Thoracic aorta (tissue), 2 donors: ENCODE measurements at places on chromosomes 7 and 10.

- DNase-seq, result no peak
These were observed 17.6 kb downstream of the NT5C3A start for GRCh38 chr7:33044986-33045385.

DNA sequence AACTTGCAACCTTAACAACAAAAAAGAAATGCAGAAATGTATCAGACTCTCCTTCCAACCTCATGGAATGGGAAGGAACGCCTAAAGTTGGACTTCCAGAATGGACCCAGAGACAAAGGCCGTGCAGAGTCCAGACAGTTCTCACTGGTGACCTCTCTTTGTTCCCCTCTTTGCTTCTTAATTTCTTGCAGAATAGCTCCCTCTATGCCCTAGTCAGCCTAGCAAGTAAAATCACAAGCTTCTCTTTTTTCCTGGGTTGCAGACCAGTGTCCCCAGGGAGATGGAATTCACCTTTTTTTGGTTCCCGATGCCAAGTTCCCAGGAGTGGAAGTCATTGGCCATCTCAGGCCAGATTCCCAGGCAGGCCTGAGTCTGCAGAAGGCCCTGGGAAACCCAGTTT lies 278.0 kb downstream of the CCSER2 start:
- no peak for DNase-seq

GRCh38 chr7:3579638-3580219 lies 278.7 kb downstream of the SDK1 start:
- no peak for DNase-seq

- no peak for DNase-seq
These were observed 979.3 kb upstream of the CELF2 start for GRCh38 chr10:10038348-10038747.

DNA sequence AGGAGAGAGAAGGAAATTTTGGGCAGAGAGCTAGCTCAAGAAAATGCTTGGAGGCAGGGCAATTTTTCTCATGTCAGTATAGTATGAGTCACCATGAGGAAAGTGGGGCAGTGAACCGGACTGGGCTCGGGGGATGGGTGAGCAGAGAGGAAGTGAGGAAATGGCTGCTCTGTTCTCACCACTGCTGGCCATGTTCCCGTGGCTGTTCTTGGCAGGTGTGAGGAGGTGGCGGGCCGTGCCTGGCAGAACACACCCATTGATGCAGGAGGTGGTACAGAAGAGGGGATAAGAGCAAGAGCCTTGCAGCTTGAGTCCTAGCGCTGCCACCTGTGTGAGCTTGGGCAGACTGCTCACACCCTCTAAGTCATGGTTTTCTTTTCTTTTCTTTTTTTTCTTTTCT lies 304.4 kb upstream of the LYZL1 start:
- DNase-seq, result peak; percentile 92

GRCh38 chr7:69436946-69437345 lies 161.3 kb upstream of the AUTS2 start:
- no peak for DNase-seq

DNA sequence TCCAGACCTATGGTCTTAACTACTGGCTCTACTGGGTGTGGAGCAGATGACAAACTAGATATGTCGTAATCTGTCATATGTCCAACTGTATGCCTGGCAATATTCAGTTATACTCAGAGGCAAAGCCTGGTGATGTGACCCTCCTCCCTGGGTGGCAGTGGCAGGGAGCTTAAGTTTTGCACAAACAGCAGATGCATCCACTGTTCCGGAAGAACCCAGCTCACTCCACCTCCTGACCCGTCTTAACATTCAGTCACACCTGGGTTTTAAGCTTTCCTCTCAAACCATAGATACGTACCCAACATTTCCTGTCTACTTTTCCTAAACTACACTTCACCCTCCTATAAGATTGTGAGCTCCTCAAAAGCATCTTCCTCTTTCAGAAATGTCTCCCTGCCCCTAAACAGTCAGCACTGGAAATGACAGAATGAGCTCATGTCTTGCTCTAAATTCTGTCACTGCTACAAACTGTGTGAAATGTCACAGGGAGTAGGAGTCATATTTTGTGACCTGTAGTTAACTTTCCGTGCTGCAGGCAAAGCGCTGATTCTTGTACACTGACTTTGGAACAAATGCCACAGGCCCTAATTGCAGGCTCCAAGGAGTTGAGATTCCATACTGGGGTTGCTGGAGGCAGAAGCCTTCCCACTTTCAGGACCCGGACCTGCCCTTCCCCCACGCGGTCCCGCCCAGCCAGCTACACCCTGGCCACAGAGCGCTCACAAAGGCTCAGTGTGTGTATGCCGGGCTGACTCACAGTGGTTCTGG lies 23.9 kb downstream of the SCD start:
- DNase-seq, result peak; percentile 26

DNA sequence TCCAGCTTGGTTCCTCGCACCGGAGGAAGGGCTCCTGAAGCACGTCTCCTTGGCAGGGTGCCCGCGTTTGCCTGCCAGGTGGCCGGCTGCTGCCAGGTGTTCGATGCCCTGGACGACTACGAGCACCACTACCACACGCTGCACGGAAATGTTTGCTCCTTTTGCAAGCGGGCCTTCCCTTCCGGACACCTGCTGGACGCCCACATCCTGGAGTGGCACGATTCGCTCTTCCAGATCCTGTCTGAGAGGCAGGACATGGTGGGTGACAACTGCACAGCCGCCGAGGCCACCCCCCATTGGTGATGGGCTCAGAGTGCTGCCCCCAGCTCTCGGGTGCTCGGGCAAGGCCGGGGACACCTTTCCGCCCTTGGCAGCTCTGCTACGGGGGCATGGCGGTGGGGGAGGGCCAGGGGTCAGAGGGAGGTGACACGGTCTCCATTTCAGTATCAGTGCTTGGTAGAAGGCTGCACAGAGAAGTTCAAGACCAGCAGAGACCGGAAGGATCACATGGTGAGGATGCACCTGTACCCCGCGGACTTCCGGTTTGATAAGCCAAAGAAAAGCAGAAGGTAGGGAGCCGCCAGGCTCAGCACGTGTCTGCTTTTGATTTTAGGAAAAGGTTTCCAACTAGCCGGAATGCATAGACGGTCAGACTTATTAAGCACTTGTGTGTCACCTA lies 1.1 kb downstream of the ZNF511 start:
- DNase-seq, result no peak

- no peak for DNase-seq
These were observed 1094.4 kb downstream of the NRG3 start for GRCh38 chr10:82969405-82969804.

- no peak for DNase-seq
These were observed 3.0 kb upstream of the PON1 start for GRCh38 chr7:95327356-95327755.

- no peak for DNase-seq
These were observed 25.2 kb downstream of the TMEM270 start for GRCh38 chr7:73885975-73886798.

- no peak for DNase-seq
These were observed 80.8 kb downstream of the CD36 start for GRCh38 chr7:80719261-80719660.

DNA sequence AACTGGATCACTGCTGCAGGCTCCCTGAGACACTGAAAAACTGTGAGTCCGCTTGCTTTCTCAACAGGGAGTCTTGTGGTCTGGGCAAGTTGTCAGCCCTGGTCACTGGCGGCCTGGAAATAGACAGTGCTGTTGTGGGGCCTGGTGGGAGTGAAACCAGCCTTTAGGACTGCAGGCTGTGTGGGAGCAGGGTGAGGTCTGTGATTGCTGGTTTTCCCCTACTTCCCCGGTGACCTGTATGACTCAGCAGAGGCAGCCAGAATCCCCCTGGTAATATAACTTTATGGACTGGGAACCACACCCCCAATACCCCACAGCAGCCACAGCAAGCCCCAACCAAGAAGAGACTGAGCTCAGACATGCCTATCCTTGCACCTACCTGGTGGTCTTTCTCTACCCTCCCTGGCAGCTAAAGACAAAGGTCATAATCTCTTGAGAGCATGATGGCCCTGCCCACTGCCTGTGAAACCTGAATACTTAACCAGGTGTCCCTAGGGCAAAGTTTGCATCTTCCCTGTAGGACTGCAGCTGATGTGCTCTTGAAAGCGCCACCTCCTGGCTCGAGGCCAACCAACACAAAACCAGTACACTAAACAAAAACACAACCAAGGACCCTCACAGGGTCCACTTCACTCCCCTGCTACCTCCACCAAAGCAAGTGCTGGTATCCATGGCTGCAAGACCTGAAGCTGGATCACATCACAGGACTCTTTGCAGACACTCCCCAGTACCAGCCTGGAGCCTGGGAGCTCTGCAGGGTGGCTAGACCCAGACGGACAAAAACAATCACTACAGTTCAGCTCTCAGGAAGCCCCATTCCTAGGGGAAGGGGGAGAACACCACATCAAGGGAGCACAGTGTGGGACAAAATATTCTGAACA lies 7.2 kb upstream of the ADAM22 start:
- no peak for DNase-seq

DNA sequence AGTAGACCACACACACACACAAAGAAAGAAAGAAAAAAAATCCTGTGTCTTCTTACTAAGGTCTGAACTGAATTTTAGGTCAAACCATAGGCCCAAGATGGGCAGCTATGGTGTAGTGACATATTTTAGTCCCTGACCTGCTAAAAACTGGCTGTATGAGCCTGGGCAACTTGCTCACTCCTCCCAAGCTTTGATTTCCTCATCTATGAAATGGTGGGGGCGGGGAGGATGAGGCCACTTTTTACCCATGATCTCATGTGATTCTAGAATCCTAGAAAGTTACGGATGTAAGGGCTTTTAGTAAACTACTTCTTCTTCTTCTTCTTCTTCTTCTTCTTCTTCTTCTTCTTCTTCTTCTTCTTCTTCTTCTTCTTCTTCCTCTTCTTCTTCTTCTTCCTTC lies 6.1 kb upstream of the CCL24 start:
- no peak for DNase-seq

DNA sequence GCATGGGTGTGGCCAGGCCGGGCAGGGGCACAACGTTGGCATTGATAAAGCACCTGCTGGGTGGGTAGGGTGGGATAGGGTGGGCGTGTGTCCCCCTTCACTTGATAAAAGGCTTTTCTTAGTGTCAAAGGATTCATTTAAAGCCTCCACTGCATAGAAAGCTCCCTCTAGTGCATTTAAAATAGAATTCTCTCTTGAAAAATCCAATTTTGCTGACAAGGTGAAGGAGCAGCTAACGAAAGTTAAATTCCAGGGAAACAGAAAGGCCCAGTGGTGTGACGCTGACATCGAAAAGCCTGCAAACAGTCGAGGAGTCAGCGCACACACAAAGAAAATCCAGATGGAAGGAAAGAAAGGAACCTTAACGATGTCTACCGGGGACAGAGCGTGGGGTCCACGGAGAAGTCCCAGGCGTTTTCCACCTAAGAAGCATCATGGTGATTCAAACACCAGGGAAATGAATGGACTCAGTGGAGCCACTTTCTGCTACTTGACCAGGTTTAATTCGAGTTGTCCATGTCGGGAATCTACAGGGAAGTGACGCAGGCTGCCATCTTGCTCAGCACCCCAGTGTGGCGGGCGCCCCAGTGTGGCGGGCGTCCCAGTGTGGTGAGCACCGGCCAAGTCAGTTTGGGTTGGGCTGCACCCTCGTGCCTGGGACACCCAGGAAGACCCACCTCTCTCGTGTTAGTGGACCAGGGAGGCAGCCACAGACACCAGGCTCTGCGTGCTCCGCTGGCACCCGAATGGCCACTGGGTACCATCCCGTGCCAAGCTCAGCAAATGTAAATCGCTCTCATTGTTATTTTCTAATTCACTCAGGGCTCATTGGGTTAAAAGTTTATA lies 217.8 kb downstream of the DNAJB6 start:
- DNase-seq, result no peak

GRCh38 chr10:118957966-118958365 lies 71.5 kb upstream of the NANOS1 start:
- no peak for DNase-seq

- no peak for DNase-seq
These were observed 81.8 kb upstream of the SFMBT2 start for GRCh38 chr10:7492660-7493046.
